ENCODE measurements at places on chromosomes 4 and X.

DNA sequence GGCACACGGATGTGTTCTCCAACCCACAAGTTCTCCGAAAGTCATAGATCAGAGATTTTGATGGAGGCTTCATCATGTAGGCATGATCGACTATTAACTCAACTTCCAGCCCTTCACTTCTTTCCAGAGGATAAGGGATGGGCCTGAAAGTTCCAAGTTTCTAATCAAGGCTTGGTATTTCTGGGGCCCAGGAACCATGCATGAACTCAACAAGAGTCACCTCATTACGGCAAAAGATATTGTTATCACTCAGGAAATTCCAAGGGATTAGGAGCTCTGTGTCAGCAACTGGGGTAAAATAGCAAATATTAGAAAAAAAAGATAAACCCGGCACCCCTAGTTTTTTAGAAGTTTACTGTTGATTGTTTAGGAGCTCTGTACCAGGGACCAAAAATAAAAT is 240.1 kb upstream of the PPP1R2C start:
- no peak for DNase-seq

DNA sequence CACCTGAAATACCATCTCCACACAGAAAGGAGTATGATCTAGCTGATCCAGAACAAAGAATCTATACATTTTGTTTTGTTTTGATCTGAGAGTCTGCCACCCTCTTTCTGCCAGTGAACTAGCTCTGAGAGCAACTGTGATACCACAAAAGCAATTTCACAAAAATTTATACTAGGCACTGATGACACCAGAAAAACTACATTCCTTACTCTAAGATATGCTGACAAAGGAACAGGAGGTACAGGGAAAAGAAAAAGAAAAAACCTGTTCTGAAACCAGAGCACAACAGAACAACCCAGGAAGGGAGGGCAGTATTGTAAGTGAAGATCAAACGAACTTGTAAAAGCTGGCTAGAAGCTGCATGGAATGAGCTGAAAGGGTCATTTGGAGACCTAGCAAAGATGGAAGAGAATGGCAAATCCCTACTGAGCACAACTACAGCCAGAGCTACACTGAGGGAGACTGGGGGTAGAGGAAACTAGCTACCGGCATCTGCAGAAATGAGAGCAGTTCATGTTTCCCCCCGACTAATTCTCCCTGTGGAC is 31.9 kb downstream of the AMOT start:
- no peak for DNase-seq

DNA sequence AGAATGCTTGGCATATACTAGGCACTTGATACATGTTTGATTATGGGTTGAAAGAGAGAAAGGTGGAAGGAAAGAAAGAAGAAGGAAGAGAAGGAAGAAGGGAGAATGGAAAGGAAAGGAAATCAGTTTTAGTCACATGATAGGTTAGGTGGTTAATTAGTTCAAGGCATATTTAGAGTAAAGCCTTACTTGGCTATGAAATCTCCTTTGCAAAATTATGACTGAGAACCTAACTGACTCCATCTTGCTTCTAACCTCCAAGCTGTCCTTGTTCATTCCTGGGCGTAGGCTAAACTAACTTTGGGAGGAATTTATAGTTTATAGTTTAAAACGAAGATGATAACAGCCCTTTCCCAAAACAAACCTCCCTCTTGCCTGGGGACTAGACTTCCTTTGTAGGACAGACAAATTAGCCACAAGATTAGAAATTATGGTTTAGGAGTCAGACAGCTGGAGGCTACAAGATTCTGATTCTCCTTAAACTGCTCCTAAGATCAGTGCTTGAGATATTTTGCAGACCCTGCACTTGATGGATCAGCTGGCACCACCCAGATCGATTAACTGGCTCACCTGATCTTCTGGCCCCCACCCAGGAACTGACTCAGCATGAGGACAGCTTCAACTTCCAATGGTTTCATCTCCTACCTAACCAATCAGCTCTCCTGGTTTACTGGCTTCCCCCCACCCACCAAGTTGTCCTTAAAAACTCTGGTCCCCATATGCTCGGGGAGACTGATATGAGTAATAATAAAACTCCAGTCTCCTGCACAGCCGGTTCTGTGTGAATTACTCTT is 55.0 kb downstream of the TXK start:
- no peak for DNase-seq

DNA sequence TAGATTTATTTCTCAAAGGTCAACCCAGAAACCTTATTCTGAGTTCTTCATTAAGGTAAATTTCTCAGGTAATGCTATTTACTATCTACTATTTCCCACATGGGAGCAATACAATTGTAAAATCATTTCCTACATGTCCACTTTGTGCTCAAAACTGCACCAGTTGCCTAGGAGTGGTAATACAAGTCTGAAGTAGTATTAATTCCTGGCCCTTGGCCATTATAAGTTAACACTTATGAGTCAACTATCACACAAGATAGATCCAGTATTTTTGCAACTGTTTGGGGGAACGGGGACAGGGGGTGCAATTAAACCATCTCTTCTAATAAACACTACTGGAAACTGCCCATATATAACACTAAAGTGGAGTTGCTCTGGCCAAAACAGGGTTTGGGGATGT is 48.9 kb downstream of the ACSL4 start:
- no peak for DNase-seq

DNA sequence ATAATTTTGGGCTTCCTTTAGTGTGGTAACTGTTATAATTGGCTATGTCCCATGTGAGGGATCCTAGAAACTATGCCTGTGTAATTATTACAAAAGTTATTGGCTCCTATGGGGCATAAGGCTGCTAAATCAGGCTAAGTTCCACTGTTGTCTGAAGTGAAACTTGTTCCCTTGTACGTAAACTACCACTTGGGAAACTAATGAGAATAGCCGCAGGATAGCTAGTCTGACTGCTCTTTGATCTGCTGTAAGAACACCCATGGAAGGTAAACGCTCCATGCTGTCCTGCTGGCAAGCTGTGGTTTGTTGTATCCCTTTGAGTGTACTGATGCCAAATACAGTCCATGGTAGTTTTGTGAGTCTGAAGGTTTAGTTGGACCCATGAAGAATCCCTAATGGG is 9.3 kb upstream of the MAOA start:
- DNase-seq: no peak

- DNase-seq: no peak
These were observed 456 bp downstream of the PPARGC1A start for GRCh38 chr4:23889391-23889790.

- no peak for DNase-seq
These were observed 82.2 kb downstream of the TENM3 start for GRCh38 chr4:182325397-182325796.

GRCh38 chrX:150324035-150324728 is 38.9 kb upstream of the MAMLD1 start:
- no peak for DNase-seq

GRCh38 chrX:97295954-97296353 is 412.2 kb downstream of the RPA4 start:
- no peak for DNase-seq

DNA sequence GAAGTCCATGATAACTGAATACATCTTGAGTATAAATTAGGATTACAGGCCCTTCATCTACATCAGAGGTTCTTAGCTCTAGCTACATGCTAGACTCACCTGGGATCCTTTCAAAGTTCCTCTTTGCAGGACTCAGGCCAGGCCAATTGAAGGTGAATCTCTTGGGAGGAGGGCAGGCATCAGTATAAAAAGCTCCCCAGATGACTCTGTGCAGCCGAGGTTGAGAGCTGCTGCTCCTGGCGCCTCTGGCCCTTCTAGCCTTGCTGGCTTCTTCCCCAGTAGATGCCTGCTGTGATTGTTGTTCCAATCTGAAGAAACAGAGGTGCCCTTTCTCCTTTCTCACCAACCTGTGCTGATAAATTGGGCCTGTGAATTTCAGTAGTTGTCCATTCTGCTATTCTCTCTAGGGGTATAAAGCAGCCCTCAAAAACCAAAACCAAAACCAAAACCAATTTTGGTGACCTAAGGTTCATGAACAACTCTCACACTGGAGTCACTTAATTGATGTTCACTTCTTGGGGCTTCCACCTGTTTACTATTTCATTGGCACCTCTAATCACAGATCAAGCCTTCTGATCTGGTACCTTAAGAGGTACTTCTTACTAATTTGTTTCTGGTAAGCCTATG is 78.7 kb downstream of the SUPT20HL2 start:
- no peak for DNase-seq

- DNase-seq: no peak
These were observed 20.1 kb downstream of the GPR143 start for GRCh38 chrX:9745417-9746115.

GRCh38 chrX:96590403-96590802 is 94.2 kb upstream of the DIAPH2 start:
- DNase-seq: no peak

- DNase-seq: no peak
These were observed 66.8 kb downstream of the SPIN3 start for GRCh38 chrX:56928546-56928945.
